ENCODE measurements at places on chromosomes 5 and 9.

GRCh38 chr5:14204785-14205321 is 61.7 kb downstream of the TRIO start:
- DNase-seq: peak; percentile 65

GRCh38 chr5:71645030-71645429 is 57.9 kb downstream of the MCCC2 start:
- no peak for DNase-seq

- DNase-seq: no peak
Observed at GRCh38 chr9:108382310-108382709, 473.5 kb downstream of the ACTL7B start.

- no peak for DNase-seq
Observed at GRCh38 chr9:112059145-112059965, 115.7 kb downstream of the SUSD1 start.

DNA sequence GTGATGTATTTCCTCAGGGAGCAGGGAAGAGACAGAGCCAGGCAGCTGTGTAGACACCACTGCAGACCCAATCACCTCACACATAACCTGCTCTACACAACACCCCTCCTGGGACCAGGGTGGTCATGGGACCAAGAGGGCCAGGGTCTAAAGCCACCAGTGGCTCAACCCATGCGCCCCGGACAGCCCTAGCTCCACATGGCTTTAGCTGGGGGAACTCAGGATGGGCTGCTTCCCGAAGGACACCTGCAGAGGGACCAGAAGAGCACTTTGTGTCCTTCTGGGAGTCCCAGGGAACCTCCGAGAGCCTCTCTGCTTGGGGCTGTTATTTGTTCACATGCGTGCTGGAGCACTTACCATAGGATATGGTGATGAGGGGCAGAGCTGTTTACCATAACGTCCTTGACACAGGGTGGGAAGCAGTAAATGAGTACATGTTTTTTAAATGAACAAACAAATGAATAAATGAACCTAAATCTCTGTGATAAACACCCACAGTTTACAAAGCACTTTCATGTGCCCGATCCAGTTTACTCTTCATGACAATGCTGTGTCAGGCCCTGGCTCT is 12.3 kb downstream of the SEPTIN8 start:
- DNase-seq: no peak

- DNase-seq: no peak
Observed at GRCh38 chr9:79806086-79806485, 234.3 kb downstream of the TLE4 start.

GRCh38 chr5:135317286-135317685 is 81.7 kb downstream of the MACROH2A1 start:
- DNase-seq: no peak

- DNase-seq: no peak
Observed at GRCh38 chr5:86155796-86156195, 461.9 kb upstream of the COX7C start.

All from bone marrow (tissue), 2 donors.